ENCODE measurements at places on chromosomes 1 and 21.

DNA sequence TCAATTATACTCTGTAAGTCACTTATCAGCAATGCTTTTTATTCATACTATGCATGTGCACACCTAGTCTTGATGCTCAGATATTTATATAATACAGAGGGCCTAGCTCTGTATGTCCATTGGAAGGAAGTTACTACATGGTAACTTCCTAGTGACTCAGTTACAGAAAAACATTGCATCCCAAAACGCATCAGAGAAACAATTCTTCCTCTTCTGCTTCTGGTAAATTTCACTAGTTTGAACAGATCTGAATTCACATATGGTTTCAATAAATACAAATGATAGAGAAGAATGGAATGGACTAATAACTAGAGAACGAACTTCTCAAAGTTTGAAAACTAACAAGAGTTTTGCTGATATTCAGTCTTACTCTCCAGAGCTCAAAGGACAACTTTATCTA is 811.3 kb upstream of the ADGRL2 start:
- no peak for DNase-seq

GRCh38 chr1:174243451-174244000 is 84.2 kb downstream of the RABGAP1L start:
- DNase-seq, result no peak

DNA sequence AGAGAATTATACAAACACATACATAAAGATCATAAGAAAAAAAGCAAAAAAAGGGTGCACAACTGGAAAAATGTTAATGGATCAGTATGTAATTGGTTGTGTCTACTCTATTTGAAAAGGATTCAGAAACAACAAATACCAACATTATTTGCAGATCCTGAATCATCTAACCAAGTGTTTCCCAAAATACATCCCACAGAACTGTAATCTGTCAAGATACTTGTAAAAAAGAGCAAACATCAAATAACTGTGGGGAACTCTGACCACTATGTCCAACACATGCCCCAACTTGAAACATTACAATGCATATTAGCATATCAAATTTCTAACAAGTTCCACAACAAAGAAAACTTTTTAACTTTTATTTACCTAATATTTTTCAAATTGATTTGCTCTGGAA is 22.6 kb downstream of the ANKRD13C start:
- DNase-seq, result no peak

DNA sequence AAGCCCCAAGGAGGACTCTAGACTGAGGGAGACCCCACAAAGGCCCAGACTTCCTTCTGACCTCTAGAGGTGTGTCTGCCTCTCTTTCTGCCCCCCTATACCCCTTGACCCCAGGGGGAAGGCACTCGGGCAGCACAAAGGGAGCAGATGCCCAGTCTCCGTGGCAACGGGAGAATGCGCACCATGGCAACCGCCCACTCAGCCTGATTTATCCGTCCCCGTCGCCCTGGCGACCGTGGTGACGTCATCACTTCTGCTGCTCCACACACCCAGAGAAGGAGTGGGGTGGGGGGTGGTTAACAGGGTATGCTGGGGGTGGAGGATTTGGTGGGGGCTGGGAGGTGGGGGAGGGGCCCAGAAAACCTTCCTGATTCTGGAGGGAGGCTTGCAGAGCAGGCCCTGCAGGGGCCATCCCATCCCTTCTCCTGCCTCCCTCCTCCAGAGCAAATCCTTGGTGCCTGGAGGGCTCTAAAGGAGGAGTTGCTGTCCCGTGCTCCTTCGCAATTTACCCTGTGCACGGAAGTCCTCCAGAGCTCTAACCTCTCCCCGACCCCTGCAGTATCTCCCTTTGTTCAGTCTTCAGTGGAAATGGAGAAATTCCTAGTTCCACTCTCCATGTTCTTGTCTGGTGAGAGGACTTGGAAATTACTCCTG is 6.3 kb downstream of the CELF3 start:
- no peak for DNase-seq

DNA sequence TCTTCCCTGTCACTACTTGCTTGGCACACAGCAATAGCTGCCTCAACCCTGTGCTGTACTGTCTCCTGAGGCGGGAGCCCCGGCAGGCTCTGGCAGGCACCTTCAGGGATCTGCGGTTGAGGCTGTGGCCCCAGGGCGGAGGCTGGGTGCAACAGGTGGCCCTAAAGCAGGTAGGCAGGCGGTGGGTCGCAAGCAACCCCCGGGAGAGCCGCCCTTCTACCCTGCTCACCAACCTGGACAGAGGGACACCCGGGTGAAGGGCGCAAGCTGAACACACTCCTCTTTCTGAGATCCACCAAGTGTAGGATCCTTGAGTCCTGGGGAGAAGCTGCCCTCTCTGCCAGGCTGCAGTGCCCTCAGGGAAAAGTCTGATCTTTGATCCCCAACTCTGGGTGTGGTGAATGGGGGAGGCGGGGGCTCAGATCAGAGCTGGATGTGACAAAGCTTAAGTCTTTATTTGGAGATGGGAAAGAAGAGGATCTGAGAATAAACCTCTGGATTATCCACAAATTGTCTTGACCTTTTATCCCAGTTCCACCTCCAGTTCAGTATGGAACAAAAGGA is 1.2 kb downstream of the RXFP4 start:
- no peak for DNase-seq

- no peak for DNase-seq
These were observed 52.8 kb upstream of the COL24A1 start for GRCh38 chr1:86209346-86209745.

- DNase-seq, result no peak
These were observed 6.9 kb downstream of the TTC13 start for GRCh38 chr1:230971771-230972170.

- DNase-seq, result no peak
These were observed 151.2 kb downstream of the MATN1 start for GRCh38 chr1:30572192-30572591.

Data from LNCaP clone FGC (cell line).